Uterine smooth muscle cell (primary cell): ENCODE measurements at places on chromosomes 3 and 15. TPM values are rescaled to one million over a fixed set of nuclear protein-coding genes. Genes with fewer than 3 reads are reported as not detected.

The PDCD7 gene
- total RNA-seq = 22.7 and 24.9 TPM in 2 replicates

The PLA2G4B gene
- 1.2 and 1.9 TPM in 2 replicates for total RNA-seq

The VGLL3 gene
- 11.2 and 25.5 TPM in 2 replicates for total RNA-seq

The RHOV gene
- total RNA-seq = not detected in 2 replicates

The HHLA2 gene
- not detected in 2 replicates for total RNA-seq
